ENCODE measurements at places on chromosomes 7 and 10. TPM values are rescaled to one million over a fixed set of nuclear protein-coding genes. Genes with fewer than 3 reads are reported as not detected.

DNA sequence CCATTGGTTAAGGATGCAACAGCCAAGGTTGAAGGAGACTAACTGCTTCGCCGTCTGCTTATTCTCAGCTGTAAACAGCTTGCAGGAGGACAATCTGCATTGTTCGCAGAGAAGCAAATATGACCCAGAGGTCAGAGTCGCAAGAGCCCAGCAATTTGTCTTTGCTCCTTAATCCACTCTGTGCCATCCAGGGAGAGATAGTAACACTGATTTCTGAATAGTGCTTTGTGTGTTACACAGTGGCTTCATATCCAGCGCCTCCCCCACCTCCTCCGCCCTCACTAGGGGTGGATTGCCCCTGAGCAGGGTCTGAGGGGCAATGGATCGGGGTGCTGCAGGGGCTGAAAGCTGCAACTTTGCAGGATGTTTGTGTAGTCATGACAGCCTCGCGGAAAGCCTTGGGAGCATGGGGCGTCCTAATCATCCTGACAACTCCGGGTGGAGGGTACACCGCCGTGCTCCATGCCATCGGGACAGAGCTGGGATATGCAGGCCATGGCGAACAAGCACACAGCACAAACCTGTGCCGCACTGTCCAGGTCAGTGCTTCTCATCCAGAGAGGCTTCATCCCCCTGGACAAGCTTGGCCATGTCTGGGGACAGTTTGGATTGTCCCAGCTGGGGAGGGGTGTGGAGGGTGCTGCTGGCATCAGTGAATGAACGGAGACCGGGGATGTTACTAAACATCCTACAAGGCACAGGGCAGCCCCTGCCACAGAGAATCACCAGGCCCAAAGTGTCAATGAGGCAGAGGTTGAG, 103.1 kb upstream of the INSIG1 start:
- no peak for DNase-seq

PDE6C gene
- total RNA-seq: not detected

GRCh38 chr10:14798636-14799035, 23.9 kb upstream of the FAM107B start:
- DNase-seq: no peak

GRCh38 chr10:132179551-132180392, 7.0 kb upstream of the DPYSL4 start:
- no peak for DNase-seq

ZNF786 gene
- 3.0 TPM for total RNA-seq

RPEL1 gene
- total RNA-seq: not detected

DNA sequence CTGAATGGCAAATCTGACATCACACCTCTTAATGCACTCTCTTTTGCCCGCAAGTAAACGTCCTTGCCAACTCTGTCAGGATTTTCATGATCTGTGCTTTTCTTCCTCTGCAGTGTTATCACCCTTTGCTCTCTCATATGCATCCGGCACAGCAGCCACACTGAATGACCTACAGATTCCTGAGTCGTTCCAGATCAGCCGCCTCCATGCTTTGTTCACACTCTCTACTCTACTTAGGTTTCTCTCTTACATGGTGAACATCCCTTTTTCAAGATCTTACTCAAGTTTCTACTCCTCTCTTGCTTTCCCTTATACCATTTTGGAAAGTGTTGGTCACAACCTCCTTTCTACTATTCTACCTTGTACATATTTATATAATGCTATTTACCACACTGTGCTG, 127.7 kb upstream of the AOAH start:
- no peak for DNase-seq

GJD4 gene
- total RNA-seq: not detected

Data from cardiac septum (tissue), 1 donor.